GM23248 (cell line): ENCODE measurements at places on chromosomes 16 and 17. TPM values are rescaled to one million over a fixed set of nuclear protein-coding genes. Genes with fewer than 3 reads are reported as not detected.

- peak; percentile 35 for DNase-seq
Observed at GRCh38 chr16:53732296-53732929, 28.5 kb downstream of the FTO start.

DNA sequence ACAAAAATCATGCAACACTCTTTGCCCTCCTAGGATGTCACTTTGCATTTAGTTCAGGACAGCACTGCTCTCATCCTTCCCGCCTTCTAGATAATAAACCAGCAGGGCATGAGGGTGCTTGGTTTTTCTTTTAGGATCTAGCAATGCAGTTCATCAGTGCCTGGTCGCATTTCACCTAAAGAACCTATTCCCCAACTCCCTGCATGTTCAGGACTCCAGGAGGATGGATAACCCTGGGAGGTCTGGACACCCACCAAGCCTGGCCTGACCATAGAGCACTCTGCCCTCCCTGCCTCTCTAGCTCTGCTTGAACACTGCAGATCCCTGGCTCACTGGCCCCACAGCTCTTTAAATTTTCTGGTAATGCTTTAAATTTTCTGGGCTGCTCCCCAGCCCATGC, 2.6 kb downstream of the SLFN12 start:
- no peak for DNase-seq

The GAS7 gene
- total RNA-seq, result 13.4 and 15.0 TPM in 2 replicates

DNA sequence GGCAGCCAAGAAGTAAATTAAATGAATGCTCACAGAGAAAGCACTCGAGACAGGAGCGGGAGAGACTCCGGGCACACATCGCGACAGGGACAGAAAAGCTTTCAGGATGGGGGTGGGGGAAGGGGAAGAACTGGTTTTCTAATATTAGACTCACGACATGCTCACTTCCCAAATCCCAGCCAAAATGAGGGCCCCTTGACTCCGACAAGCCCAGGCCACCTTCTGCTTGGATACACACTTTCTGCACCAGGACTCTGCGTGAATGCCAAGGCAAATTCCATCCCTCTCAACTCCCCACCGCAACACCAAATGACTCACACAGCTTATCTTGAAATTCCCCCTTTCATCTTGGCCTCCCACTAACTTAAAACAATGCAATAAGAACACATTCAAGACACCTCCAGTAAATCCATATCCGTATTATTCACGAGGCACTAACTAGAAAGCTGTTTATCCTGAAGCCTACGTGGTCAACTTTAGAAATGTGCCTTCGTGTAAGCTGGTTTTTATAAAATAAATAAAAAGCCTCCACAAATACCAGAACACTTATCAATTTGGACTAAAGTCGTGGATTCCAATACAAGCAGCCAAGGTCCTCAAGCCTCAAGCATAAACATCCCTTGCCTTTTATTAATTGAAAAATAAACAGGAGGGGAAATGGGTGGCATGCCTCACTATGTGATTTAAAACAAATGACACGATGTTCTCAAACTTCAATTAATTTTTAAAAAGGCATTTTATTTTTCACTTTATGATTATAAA, 46.1 kb downstream of the NXN start:
- DNase-seq, result peak; percentile 86

The CCL17 gene
- not detected in 2 replicates for total RNA-seq

DNA sequence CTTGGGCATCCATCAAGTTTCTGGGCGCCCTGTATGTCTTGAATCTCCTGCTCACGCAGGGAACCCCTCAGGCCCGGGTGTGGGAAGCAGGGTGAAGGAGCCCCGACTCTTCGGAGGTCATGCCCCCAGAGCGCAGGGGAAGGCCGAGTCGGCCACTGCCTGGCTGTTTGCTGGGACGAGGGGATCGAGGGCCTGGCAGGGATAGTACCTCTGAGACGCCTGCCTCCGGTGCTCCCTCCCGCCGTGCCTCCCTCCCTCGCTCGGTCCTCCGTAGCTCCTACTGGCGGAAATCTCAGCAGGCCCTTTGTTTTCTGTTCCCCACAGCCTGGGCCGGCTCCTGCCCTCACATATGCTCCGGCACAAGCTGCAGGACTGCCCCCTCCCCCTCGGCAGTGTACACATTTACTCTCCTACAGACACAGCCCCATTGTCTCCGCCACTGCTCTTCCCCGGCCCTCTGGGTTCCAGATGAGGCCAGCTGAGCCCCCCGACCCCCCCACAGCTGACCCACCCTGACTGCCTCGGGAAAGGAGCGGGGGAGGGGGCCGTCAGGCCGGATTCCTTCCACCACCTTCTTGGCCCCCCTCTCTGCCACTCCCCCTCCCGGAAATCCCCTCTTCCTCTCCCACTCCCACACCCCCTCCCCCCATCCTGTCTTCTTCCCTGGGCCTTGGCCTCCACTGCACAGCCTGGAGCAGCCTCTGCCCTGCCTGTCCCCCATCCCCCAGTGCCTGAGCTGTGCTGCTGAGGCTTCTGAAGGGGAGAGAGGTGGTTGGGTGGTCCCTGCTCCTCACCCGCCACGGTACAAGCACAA, 1.4 kb downstream of the TRAF4 start:
- DNase-seq, result peak; percentile 80

The HEATR9 gene
- total RNA-seq, result not detected in 2 replicates

DNA sequence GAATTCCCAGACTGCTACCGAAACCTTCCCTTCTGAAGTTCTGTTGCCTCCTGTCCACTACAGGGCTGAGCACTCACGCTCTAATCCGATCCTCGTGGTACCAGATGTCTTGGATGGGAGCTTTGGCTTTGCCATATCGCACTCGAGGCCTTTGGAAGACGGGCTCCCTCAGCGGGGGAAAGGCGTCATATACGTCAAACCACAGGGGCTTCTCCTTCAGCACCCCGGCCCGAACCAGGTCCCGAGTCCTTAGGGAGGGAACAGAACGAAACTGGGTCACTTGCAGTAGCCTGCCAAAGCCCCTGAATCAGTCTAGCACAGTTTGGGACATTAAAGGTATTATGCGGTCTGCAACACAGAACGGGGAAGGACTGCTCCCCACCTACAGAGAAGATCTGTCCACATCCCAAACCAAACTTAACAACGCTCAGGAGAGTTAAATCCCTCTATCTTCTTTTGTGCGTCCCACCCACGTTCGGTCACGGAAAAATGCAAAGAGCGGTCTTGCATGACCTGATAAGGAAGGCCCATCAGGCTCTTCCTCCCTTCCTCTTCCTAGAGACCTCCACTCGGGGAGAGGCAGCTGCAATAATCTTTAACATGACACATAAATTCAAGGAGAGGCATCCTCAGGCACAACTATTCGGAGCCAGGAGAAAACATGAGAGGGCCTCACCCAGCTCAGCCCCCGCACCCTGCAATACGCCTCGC, 526 bp downstream of the MRPS23 start:
- peak; percentile 32 for DNase-seq

DNA sequence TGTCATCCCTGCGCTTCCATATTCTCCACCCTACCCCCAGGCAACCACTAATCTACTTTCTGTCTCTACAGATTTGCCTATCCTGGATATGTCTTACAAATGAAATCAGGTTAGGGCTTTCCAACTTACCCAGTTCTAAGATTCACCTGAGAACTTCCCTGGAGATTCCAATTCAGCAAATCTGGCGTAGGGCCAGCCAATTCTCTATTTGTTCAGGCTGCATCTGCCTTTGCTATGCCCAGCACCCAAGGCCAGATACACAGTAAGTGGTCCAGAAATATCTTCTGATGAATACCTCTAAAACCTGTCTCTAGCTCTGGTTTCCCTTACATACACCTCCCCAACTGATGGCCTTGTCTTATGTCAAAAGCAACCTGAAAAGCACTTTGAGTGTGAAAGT, 10.4 kb upstream of the CTCF start:
- no peak for DNase-seq

DNA sequence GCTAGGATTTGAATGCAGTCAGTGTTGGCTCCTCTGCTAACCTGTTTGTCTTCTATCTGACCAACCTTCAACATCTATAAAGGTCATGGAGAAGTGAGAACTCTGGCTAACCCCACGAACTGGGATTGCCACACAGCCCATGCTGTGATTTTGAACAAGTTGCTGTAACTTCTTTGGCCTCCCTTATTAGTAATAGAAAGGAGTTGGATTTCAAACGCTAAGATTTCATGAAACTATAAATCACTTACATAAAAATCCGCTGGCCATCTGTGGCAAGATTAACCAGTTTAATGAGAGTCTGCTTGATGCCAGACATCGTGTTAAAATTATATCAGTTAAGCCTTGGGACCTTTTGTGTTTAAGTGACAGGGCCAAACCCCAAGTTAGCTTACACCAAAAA, 53.4 kb downstream of the HSD17B2 start:
- peak; percentile 14 for DNase-seq

DNA sequence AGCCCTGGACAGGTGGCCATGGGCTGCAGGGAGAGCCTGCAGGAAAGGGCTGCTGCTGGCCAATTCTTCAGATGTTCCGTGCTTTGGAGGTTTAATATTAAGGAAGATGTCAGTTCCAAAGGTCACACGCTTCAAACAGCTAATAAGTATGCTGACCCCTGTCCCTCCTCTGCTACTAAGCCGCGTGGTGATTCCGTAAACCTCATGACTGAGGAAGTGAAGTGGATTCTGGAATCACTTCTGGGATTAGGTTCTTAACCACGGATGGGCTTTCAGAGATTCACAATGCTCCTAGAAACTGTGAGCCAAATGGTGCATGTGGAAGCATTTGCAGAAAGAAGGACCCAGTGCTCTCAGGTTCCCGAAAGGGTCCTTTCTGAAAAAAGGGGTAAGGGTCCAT, 28.5 kb upstream of the ERN1 start:
- no peak for DNase-seq

- no peak for DNase-seq
Observed at GRCh38 chr17:37065486-37066321, 117.0 kb downstream of the AATF start.

DNA sequence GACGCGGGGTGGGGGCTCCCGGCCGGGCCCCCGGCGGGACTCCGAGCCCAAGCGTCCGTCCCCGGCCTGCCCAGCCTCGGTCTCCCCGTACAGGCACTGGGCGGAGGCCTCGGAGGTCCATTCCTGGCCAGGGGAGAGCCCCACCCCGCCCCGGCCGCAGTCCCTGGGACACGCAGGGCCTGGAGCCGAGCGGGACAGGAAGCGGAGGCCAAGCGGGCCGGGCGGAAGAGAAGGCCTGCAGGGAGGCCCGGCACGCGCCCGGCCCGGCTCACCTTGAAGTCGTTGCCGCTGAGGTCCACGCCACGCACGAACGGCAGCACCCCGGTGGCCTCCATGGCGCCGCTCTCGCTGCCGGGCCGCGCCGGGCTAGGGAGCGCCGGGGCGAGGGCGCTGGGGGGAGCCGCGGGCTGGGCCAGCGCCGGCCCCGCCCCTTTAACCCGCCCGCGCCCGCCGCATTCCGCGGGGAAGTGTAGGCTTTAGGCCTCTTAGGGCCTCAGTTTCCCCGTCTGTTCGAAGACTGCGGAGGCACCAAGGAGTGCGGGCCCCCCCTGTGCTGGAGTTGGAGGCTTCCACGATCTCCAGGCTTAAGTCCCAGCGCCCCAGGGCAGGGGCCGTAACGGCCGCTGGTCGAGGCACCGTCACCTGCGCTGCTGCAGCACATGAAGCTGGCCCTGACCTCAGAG, at the start of gene FLII:
FLII (minus strand) TSS at position 383 of the 683 bp plus-strand sequence; CDS start at position 335, 48 bp downstream.
- DNase-seq, result peak; percentile 83

- no peak for DNase-seq
Observed at GRCh38 chr16:57604177-57604576, 24.3 kb upstream of the ADGRG1 start.

DNA sequence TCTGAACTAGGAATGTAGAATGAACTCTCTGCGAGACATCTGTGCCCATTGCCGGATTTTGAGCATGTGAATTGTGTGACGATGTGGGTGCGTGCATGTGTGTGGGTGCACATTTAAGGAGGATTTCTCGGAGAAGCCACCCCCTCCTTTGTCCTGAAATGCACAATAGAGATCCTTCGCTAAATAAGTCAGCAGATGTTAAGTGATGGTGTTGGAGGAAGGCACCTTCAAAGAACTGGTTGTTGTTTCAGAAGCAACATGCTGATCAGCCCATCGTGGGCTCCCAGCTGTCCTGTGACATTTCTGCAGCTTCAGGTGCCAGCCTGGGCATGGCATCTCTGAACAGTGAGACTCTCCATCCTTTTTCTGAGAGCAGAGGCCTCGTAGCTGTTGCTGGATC, 194.9 kb downstream of the MSI2 start:
- DNase-seq, result no peak

DNA sequence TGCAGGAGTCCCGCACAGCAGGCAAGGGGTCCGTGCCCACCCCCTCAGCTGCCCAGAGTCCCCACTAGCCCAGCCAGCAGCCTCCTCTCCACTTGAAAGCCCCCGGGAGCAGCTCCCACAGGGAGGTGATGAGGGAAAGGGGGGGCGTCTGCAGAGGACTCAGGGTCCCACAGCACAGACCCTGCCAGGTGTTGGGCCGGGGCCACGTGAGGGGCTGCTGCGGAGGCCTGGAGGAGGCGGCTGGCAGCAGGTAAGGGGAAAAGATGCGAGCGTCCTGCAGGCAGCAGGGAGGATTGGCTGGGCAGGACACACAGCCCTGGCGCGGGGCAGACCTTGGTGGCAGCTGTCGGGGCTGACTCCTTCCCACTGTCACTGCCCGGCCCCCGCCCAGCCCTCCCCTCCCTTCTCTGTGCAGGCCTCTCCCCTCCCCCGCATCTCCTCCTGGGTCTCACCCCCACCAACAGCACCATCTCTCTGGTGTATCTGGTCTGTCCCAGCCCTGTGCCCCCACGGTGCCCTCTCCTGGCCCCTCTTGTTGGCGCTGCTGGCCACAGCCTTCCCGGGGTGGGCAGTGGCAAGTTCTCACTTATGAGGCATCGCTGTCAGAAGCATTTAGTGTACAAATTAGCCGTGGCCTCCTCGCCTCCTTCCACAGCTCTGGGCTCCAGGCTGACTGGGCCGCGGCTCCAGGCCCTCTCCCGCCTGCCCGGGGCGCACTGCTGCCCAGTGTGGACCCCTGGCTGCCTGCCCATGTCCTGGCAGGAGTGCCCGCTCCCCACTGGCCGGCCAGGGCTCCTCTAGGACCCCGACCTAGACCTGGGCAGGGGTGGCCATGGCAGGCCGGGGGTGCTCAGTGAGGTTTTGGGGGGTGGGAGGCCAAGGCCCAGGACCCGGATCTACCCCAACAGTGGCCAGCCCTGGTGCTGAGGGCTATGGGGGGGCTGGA, 4.4 kb upstream of the PRR35 start:
- DNase-seq, result peak; percentile 20

DNA sequence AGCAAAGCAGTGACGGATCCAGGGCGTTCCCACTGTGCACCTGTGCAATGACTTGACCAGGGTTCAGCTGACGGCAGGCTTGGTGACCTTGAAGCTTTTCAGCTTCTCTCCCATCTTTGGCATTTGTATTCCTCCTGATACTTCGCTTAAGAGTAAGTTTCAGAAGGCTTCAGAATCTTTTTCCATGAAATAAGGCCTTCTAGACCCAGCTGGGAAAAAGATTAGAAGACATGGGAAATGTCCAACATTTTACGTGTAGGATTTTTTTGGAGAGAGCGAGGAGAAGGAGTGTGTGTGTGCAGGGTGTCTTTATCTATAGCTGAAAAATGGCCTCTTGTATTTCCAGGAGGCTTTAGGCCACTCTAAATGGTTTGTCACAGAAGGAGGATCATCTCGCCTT, 104.1 kb downstream of the BANP start:
- no peak for DNase-seq

- no peak for DNase-seq
Observed at GRCh38 chr16:20743591-20743990, 2.0 kb upstream of the THUMPD1 start.

The EPX gene
- total RNA-seq, result not detected in 2 replicates

The SPSB3 gene
- 35.3 and 50.2 TPM in 2 replicates for total RNA-seq

The ZG16B gene
- total RNA-seq, result not detected in 2 replicates
